SW 1271 (cell line): ENCODE measurements at places on chromosomes 2 and 18.
A peak's percentile ranks its signal among the peaks of the same experiment; 100 is the strongest.

DNA sequence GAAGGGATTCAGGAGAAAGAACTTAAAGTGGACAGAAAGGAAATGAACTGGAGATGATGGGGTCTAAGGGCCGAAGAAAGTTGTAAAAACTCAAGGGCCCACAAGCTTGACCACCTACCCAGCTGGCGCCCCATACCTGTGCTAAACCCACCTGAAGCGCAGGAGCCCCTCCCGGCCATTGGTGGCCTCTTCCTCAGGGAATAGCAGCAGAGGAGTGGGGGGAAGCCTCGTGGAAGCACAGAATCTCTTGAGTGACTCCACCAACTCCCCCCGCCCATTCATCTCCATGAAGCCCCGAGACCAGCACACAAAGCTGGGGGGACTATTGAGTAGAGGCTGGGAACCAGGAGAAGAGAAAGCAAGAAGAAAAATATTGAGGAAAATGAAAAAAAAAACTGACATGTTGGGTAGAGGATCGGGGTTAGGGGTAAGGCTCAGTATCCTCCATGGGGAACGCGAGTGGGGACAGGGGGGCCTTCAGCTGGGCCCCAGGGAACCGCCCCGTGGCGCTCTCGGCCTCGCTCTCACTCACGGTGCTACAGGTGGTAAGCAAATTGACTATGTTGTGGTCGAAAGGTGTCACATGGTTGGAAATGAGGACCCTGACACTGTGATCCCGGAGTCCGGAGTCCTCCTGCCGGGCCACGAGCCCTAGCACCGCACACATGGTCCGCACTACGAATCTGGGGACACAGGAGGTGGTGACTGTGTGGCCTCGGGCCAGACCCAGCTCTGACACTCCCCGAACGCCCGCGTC is 728 bp downstream of the AUP1 start:
- no peak for DNase-seq

DNA sequence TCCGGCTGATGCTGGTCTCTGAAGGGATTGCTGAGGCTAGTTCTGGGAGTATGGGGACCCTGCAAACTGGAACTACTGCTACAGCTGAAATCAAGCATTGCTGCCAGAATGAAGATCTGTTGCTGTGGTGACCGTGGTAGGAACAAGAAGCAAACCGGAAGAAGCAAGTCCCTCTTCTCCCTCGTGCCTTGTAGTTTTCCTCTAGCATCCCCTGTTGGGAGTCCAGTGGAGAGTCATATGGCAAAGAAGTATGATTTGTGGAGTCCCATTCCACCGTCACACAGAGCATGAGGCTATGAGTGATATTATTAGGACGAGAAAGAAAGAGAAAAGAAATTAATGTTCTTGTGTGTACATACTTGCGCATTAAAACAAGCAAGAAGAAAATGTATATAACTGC is 138.8 kb upstream of the SP5 start:
- no peak for DNase-seq

- no peak for DNase-seq
Measured at GRCh38 chr2:158735822-158736580, 59.1 kb upstream of the DAPL1 start.

DNA sequence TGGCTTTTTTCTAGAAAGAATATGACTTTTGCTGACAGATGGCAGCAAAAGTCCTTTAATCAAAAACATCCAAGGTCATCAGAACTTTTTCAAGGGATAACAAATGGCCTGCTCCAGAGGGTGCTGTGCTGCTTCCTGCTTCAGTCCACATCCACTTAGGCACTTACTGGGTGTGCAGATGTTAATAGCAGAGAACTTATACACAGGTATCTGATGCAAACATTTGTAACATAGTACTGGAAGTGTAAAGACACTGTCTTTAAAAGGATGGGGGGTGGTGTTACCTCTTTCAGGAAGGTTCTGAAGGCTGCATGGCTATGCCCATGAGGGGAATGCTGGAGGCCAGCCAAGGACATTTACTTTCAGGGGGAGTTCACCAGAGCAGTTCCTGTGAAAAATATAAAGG is 5.5 kb downstream of the HOXD8 start:
- peak; percentile 7 for DNase-seq

DNA sequence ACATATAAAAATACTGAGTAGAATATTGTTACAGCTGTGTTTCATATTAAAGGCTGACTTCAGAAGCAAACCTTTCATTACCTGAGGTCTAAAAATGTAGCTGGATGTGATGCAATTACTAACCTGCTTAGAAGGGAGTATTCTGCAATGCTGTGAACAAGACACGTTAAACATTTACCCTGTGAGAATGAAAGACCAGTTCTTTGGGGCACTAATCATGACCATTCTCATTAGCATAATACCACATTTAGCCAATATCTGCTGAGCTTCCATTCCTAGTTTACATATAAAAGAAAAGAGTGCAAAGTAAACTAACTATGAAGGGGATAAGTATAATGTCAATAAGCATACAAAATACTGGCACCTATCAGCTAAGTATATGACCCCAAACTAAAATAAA is 784.0 kb upstream of the KLHL29 start:
- DNase-seq: no peak

GRCh38 chr18:9359796-9360195 is 25.2 kb downstream of the TWSG1 start:
- no peak for DNase-seq

GRCh38 chr2:138209009-138209408 is 244.7 kb downstream of the HNMT start:
- DNase-seq: no peak

DNA sequence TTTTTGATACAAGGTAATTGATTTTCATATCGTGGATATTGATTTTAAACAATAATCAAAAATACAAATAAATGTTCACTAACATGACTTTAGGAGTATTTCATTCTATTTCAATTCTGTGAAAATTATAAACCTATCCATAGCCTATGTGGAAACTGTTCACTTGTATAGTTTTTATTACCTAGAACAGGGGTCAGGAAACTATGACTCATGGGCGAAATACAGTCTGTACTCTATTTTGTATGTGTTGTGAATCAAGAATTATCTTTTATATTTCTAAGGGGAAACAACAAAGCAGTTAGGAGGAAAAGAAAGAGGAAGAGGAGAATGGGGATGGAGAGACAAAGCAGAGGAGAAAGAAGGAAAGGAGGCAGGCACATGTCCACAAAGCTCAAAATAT is 181.7 kb upstream of the VRK2 start:
- DNase-seq: no peak

DNA sequence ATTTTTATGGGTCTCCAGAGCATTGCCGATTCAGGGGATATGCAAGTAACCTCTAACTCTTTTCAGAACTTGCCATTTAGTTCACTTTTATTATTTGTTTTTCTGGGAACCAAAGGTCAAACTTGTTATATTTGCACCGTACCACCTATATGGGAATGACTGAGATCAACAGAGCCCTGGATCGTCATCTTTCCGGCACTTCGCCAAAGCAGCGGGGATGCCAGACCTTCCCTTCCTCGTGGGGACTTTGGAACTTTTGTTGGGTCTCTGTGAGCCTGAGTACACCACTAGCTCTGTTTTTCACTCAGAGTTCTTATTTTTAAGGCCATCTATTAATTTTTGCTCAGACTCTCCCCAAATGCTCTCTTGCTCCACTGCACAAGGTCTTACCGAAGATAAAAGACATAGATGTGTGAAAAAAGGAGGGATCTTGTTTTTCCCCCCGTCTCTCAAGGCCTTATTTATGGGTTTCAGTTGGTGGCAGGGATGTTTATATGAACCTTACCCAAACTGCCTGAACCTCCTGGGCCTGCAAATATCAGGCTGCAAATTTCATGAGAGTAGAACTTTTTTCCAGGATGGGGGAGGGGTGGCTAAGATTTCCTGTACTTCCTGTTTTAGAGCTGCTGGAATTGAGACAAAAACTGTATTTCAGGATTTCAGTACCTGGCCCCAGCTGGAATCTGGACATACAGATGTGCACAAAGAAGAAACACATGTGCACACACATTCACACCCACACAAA is 350.3 kb downstream of the HRH4 start:
- DNase-seq: no peak

GRCh38 chr2:227383686-227384085 is 4.1 kb downstream of the SCYGR1 start:
- no peak for DNase-seq

DNA sequence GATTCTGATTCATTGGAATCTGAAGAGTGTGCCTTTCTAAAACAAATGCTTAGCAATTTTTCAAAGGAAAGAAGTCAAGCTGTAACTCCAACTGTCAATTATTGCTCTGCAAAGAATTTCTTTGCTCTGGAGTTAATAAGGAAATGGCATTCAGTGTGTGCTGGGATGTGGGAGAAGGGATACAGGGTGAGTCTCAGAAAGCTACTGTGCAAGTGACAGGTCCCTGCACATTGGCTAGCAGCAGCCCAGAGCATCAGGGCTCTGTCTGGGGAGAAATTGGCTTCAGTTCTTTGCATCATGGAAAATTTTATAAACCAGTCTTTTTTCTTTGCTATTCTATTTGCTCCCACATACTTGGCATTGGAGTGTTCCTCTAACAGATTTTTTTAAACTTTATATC is 1.1 kb upstream of the SYT4 start:
- no peak for DNase-seq

- DNase-seq: no peak
Measured at GRCh38 chr2:42970151-42970550, 177.8 kb upstream of the HAAO start.

DNA sequence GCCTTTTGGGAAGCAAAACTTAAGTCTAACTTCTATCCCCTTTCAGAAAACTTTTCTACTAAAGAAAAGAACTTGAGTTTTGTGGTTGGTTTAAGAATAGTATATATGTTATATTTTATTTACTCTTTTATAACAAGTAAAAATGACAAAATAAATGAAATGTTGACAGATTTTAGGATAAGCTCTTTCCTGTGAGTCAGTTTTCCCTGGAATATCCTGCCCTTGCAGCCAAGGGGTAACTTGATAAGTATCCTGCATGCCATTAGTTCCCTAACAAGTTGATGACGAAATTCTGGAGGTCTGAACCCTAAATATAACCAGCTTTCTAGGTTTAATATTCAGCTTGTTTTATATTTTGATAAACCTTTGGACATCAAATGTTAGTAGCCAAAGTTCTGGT is 7.3 kb upstream of the HTR2B start:
- DNase-seq: no peak

GRCh38 chr2:168896783-168897182 is 4.3 kb upstream of the G6PC2 start:
- DNase-seq: no peak

DNA sequence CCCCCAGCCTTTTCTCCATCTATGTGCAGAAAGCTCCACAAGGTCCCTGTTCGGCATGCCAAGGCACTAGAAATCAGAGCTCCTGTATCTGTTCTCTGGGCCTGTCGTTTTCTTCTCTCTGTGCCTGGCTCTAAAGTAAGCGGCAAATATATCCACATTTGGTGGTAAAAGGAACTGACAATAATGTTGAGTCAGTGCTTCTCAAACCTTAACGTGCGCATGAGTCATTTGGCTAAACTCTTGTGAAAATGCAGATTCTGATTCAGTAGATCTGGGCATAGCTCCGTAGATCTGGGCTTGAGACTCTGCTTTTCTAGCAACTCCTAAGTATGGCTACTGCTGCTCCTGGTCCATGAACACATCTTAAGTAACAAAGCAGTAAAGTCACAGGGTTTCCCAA is 16.5 kb upstream of the ACSL3 start:
- DNase-seq: no peak

DNA sequence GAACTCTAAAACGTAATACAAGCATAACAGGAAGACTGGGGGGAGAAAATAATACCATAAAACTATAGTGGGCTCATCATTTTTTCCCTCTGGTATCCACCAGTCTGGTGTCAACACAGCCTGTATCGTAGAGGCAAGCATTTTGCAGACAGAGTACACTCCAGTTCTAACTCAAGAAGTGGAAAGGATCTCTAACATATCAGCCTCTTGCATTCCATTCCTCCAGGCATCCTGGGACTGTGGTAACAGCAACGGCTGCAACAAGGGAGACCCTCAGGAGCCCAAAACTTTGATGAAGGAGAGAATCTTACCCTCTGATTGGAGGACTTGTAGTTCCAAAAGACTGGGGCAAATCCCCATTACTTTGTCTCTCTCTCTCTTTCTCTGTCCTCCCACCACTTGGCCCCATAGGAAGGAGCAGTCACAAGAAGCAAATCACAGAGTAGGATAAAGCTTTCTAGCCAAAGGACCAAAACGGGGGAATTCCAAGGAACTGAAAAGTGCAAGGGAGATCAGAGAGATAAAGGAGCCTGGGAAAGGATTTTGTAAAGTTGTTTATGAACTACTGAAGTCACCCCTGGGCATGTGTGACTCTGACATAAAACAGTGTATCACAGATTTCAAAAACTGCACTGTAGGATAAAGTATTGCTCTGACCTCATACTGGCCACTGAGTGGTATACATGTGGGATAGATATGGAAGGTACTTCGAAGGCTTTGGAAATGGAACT is 11.9 kb downstream of the FRZB start:
- no peak for DNase-seq

DNA sequence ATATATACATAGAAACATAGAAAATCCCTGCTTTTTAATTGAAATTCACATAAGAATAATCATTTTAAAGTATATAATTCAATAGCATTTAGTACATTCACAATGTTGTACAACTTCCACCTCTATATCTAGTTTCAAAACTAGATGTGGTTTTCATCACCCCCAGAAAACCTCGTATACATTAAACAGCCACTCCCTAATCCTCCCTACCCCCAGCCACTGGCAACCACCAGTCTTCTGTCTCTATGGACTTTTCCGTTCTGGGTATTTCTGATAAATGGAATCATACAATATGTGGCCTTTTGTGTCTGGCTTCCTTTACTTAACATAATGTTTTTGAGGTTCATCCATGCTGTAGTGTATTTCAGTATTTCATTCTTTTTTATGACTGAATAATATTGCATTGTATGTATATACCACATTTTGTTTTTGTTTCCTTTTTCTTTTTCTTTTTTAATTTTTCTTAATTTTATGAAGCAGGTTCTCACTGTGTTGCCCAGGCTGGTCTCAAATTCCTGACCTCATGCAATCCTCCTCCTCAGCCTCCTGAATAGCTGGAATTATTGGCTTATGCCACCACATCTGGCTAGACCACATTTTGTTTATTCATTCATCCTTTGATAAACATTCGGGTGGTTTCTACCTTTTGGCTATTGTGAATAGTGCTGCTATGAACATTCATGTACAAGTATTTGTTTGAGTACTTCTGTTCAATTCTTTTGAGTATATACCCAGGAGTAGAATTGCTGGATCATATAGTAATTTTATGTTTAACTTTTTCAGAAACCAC is 50.6 kb upstream of the RNF152 start:
- DNase-seq: no peak

DNA sequence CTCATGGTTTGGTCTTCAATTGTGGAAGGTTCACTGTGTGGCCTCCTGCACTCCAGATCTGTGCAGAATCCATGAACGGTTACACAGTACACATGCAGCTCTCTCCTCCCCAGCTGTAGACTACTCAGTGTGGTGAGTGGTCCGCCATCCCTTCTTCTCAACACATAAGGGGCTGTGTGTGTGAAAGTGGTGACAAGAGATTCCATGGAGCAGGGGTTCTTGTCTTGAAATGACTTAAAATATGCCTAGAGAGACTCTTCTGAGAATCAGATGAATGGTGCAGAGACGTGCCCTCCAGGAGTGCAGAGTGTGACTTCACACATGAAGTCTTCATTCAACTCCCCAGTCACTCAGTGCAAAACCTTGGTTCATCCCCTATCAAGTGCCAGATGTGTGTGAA is 151.0 kb upstream of the COPS8 start:
- no peak for DNase-seq

- DNase-seq: no peak
Measured at GRCh38 chr2:219581346-219581745, 9.2 kb downstream of the INHA start.

- no peak for DNase-seq
Measured at GRCh38 chr18:77379976-77380509, 130.4 kb downstream of the GALR1 start.

- DNase-seq: no peak
Measured at GRCh38 chr18:31225668-31226067, 63.0 kb upstream of the DSC1 start.
